Activated CD4-positive, alpha-beta T cell treated with anti-CD3 and anti-CD28 coated beads, Interleukin-2, amount 10 ng/mL, durations not matched to agents 24 days and 14 days (primary cell): ENCODE measurements at places on chromosomes 12 and 14. TPM values are rescaled to one million over a fixed set of nuclear protein-coding genes. Genes with fewer than 3 reads are reported as not detected.
A peak's percentile ranks its signal among the peaks of the same experiment; 100 is the strongest.

The DERA gene
- 15.9 and 17.3 TPM in 2 replicates for total RNA-seq

The LRRC23 gene
- 6.3 and 6.6 TPM in 2 replicates for total RNA-seq

The PPP4R4 gene
- 2.7 and 3.1 TPM in 2 replicates for total RNA-seq

The CDKN3 gene
- total RNA-seq: 42.5 and 50.8 TPM in 2 replicates

The SERPINA1 gene
- total RNA-seq: 0.59 and 0.96 TPM in 2 replicates

The DHH gene
- total RNA-seq: 0.07 and 0.09 TPM in 2 replicates

The PRB2 gene
- total RNA-seq: not detected in 2 replicates

GRCh38 chr12:30595742-30596141 is 99.9 kb downstream of the IPO8 start:
- DNase-seq: no peak

DNA sequence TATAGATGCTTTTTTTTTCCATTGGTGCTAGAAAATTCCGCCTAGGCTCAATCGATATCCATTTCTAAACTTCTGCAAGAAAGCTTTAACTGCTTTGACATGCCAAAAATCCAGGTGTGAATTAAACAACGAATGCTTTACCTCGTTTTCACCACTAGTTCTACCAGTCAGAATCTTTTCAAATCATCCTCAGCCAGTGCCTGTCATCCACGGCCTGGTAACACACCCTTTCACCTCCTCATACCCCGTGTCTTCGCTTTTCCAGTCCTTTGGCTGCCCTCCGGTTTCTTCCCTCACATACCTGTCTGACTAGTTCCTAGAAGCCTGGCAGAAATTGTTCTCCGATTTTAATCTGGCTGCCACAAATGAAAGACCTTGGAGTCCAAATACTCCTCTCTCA is 1.4 kb upstream of the PHC1 start:
- peak; percentile 66 for DNase-seq

DNA sequence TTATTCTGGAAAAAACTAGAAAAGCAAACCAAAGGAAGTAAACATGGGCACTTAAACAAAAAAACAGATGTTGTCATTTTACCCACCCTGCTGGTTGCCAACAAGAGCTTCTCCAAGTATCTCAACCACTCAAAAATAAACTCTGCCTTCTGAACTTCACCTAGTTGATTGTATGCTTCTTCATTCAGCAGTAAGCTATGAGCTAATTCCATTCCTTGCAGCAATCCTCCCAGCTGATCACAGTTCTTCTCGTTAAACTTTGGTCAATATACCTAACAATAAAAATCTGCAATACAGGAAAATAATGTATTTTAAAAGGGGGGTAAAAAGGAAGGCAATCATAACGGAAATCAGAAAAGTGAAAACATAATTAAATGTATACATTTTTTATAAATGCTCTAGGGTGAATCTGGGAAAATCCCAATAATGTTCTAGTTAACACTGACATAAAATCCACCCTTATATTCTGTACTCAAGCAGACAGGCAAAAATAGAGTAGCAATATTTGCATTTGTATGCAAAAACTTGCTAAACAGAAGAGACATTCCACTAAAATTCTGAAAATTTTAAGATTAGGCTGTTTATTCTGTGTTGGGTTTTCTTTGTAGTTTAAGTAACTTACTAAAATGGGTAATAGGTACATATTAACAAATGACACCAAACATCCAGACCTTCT is 17.4 kb downstream of the HEATR5A start:
- DNase-seq: no peak

DNA sequence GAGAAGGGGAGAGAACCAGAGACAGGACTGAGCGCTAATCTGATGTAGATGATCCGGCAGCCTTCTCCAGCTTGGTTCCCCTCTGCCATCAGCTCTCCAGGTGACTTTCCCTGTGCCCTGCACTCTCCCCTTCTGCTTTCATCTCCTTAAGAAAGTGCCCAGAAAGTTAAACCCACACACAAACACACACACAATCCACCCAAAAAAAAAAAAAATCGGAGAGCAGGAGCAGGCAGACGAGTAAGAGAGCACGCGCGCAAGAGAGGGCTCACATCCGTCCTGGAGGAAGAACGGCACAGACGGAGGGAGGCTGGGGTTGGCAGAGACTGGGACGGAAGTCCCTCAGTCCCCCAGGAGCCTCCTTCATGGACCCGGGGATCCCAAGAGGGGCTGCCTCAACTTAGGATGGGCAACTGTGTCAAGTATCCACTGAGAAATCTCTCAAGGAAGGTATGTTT is 9.8 kb downstream of the CABP1 start:
- no peak for DNase-seq

GRCh38 chr12:70040141-70040540 is 203.1 kb upstream of the CNOT2 start:
- DNase-seq: no peak

DNA sequence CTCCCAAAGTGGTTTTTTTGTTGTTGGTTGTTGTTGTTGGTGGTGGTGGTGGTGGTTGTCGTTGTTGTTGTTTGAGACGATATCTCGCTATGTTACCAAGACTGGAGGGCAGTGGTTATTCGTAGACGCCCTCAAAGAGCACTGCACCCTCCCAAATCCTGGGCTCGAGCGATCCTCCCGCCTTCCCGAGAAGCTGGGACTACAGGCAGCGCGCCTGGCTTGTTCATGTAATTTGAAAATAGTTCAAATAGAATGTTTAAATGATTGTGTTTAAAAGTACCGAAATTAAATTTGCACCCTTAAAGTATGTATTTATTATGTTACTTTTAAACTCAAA is 439 bp upstream of the ANAPC5 start:
- no peak for DNase-seq

GRCh38 chr12:10366875-10367274 is 23.0 kb downstream of the KLRK1 start:
- DNase-seq: no peak

GRCh38 chr14:49313108-49313507 is 273.1 kb downstream of the RPS29 start:
- DNase-seq: no peak

GRCh38 chr14:90759370-90760077 is 56.7 kb downstream of the TTC7B start:
- DNase-seq: peak; percentile 64

DNA sequence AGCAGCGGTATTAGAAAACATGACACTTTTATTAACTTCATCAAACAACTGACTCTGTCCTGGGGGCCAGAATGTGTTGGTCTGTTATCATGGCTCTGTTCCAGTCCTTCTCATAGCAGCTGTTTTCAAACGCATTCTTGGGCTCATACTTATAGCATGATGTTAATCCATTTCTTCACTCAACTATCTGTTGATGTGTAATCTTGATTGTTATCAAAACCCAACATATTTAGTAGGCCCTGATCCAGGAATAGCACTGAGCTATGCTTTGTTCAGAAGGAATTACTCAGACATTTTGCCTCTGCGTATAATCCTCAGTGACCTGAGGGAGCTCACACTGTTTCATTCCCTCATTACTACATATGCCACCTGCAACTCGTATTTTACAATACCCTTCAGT is 315.9 kb downstream of the BMP4 start:
- no peak for DNase-seq

GRCh38 chr12:26101350-26101734 is 23.5 kb downstream of the BHLHE41 start:
- no peak for DNase-seq

- DNase-seq: no peak
These were observed 41.5 kb upstream of the FERMT2 start for GRCh38 chr14:52992236-52992870.

GRCh38 chr12:110251381-110251780 is 29.7 kb upstream of the ATP2A2 start:
- DNase-seq: no peak

DNA sequence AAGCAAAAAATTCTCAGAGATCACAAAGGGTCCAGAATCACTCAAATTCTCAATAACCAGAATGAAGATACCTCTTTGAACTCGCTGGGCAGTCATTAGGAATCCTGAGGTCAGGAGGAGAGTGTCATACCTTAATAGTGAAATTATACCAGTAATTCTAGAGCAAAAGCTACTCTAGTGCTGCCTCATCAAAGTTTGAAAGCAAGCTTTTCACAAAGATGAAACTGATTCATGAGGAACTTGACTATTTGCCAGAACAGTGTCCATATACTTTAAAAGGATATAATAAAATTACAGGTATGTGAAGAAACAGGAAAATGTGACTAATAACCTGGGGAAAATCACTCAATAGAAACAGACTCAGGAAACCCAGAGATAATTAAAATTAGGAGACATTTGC is 44.5 kb downstream of the EML5 start:
- DNase-seq: no peak

- DNase-seq: no peak
These were observed 1.2 kb downstream of the FBRSL1 start for GRCh38 chr12:132491138-132491663.

- no peak for DNase-seq
These were observed 24.6 kb upstream of the MTERF2 start for GRCh38 chr12:107011519-107011918.

- peak; percentile 65 for DNase-seq
These were observed 4.8 kb upstream of the ENO2 start for GRCh38 chr12:6909421-6910145.

GRCh38 chr12:83320350-83320749 is 633.6 kb downstream of the TMTC2 start:
- DNase-seq: no peak

- DNase-seq: peak; percentile 98
These were observed at the start of gene YLPM1 for GRCh38 chr14:74762917-74763802. YLPM1 (plus strand) TSS chr14:74763316; CDS start chr14:74763490, 174 bp downstream.

DNA sequence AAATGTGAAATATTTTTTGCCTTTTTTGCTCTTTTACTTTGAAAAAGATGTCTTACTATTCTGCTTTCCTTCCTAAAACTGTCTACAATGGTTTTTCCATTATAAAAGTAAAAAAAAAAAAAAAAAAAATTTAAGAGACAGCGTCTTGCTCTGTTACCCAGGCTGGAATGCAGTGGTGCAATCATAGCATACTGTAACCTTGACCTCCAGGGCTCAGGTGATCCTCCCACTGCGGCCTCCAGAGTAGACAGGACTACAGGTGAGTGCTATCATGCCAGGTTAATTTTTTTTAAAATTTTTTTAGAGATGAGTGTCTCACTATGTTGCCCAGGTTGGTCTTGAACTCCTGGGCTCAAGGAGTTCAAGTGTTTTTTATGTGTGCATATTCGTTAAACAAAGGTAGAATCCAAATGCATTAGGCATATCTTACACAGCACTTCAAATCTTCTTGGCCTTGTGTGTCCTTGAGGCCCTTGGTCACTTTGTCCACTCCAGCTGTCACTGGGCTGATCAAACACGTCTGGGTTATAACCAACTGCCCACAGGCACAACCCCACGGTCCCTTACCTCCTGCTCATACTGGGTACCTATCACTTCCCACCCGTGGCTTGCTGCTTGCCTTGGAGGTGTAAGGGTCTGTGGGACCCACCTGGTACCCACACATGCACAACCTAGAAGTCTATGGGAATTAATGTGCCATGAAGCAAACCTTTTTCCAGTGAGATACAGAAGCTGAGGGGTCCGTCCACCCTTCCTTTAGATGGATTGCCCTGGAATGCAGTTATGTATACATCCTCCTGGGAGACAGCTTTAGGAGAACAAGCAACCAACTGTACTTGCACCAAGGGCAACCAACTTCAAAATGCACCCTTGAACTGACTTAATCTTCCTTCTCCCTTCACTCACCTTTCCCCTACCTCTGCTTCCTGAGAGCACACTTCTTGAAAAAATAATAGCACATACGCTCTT is 12.8 kb downstream of the RAD52 start:
- no peak for DNase-seq
